Ammon's horn (tissue), 1 donor: ENCODE measurements at places on chromosomes 5 and 9.

- DNase-seq = no peak
Observed at GRCh38 chr5:18872978-18873377, 1115.0 kb downstream of the CDH18 start.

GRCh38 chr5:65014769-65015168 is 246.0 kb downstream of the CWC27 start:
- DNase-seq = no peak

GRCh38 chr5:73793911-73794310 is 167.9 kb downstream of the ARHGEF28 start:
- no peak for DNase-seq

GRCh38 chr9:128093011-128093410 is 25.0 kb downstream of the SLC25A25 start:
- DNase-seq = no peak

DNA sequence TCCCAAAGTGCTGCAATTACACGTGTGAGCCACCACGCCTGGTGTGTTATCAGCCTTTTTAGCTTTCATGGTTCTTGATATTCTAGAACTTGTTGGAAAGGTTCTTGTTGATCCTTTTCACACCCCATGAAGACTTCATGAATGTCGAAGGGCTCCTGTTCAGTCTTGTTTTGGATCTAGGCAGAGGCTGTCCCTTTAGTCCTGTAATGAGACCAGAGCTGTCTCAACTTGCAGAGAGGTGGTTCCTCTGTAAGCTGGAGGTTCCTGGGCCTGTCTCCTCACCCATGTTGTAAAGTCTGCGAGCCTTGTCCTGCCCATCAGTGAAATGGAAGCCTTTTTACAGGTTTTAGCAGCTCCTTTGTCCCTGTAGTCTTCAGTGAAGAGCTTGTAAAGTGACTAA is 38.2 kb downstream of the PRRC2B start:
- DNase-seq = no peak

DNA sequence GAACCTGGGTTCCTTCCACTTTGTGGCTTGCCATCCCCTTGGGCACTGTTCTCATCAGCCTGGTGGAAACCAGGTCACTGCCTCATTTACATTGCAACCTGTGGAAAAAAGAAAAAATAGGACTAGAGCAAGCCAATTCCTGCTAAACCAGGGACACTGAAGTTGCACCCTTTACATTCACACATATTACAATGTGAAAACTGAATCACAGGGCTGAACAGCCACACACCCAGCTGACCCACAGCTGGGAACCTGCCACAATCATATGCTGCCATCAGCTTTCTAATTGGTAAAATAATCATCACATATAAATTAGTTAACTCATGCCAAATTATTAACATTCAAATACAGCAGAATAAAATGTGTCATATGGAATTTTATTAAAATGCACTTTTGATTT is 94.5 kb downstream of the CDH6 start:
- no peak for DNase-seq

GRCh38 chr5:125835293-125836172 is 587.7 kb upstream of the GRAMD2B start:
- DNase-seq = peak; percentile 78

- no peak for DNase-seq
Observed at GRCh38 chr5:39505363-39505762, 80.6 kb upstream of the DAB2 start.

- no peak for DNase-seq
Observed at GRCh38 chr5:96509721-96510350, 76.8 kb upstream of the PCSK1 start.

GRCh38 chr9:76203373-76203772 is 190.9 kb downstream of the RFK start:
- no peak for DNase-seq

- peak; percentile 62 for DNase-seq
Observed at GRCh38 chr5:79845448-79846197, 145.4 kb downstream of the MTX3 start.

DNA sequence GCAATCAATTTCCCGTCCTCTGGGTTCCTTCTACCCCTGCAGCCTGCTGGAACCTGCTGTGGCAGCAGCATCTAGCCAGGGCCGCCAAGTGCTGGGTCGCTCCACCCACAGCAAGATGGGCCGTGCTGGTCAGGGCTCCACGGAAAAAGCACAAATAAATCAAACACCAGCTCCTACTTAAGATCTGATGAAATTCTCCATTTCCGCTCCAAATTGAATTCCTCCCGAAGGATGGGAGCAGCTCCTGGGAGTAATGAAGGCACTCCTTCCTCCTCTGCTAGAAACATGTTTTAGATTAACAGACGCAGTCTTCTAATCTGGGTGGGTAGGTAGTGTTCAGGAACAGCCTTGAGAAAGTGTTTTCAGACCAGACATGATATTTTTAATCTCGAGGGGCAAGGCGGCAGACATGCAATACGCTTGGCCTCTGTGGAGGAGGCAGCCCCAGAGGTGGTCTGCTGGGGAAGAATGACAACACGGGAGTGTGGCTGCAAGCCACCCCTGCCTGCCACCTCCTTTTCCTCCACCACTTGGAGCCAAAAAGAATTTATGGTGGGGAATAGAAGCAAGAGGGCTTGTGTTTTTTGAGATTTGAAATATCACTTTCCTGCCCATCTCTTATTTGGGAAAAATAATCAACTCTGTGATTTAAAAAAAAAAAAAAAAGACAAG is 194.1 kb downstream of the AOPEP start:
- DNase-seq = peak; percentile 51
